ENCODE measurements at places on chromosomes 6 and 20.

- DNase-seq = no peak
Measured at GRCh38 chr6:130647246-130647645, 180.0 kb upstream of the SMLR1 start.

DNA sequence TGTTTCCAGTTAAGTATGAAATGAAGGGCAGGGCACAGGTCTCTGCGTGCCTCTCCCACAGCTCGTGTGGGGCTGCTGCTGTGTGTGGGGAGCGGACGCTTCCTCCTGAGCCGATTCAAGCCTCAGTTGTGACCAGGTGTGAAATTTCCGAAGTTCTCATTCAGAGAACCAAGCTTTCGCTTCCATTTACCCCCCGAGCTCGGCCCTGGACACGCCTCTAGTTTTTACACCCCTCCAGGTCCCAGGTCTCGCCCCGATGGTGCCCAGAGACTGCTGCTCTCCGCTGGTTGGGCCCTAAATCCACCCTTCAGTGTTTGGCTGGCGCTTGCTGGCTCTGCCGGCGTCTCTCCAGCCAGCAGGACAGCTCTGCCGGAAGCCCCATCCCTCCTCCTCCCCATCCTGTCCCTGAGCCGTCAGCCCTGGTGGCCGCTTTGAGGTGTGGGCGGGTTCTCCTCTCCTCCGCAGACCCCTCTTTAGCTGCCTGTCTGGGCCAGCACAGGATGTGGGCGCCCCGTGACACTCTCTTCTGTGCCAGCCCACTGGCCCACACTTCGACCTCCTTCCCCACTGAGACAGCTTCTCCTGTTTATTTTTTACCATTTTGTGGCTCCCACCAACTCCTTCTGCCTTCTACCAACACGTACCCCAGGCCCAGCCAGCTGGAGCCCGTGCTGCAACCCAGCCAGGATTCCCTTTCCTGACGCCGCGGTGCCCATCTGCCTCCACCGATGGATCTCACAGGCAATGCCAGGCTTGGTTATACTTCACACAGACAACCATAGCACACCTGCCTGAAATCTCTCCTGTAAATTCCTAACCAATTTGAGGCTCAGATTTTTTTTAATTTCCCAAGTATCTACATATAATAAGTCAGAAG lies 142.8 kb downstream of the DLL1 start:
- peak; percentile 18 for DNase-seq

DNA sequence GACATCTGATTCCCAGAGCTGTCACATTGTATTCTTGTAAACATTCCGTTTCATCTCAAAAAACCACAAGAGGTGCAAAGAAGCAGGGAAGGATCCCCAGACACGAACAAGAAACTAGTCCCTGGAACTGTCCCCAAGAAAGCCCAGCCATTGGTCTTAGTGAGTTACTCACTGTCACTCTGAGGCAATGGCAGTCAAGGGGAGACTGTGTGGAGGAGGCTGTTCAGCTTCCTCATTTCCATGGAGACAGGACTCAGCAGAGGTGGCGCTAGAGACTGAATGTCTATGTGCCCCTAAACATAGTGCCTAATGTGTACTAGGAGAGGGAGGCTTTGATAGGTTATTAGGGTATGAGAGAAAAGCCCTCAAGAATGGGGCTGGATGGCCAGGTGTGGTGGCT lies 11.1 kb downstream of the ULBP1 start:
- no peak for DNase-seq

GRCh38 chr6:26390531-26390930 lies 7.6 kb downstream of the BTN2A2 start:
- no peak for DNase-seq

DNA sequence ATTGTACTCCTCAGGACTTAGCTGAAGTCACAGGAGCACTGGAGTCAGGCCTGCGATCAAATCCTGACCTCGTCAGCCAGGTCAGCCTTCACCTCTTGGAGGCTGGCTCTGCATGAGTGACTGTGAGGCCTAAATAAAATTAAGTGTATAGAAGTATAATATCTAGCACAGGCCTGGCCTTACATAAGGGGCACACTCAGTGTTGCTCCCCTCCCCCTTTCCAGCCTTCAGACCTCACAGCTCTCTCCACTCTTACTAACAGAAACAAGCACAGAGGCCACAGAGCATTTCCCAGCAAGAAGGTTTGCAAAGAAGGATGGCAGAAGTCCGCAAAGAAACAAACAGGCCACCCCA lies 84.8 kb downstream of the TRERF1 start:
- no peak for DNase-seq

DNA sequence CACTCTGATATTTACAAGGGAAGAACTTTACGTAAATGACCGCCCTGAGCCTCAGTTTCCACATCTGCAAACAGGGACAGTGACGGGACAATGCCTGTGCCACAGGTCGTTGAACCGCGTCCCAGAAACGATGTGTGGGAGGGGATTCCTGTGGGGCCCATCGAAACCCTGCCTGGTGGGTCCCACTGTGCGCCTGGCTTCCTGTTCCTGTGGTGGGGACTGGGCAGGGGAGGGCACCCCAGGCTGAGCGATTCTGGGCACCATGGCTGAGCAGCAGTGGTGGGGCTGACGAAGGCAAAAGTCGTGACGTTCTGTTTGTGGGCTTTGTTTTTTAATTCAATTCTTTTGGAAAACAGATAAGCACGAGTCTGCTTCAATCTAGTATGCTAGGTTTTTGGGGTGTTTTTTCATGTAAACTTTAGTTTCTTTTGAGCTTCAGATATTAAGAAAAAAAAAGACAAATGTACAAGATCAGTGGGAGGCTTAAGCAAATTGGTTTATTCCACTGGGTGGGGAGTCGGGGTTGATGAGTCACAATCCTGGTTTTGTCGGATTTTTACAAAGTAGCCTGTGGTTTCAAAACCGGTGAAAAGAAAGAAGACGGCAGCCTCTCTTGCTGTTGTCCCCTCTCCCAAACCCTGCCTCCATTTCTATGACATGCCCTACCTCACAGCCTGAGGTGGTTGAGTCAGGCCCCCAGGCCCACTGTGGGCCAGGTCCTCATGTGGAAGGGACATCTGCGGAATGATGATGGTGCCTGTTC lies 40.4 kb downstream of the GNAS-AS1 start:
- no peak for DNase-seq

DNA sequence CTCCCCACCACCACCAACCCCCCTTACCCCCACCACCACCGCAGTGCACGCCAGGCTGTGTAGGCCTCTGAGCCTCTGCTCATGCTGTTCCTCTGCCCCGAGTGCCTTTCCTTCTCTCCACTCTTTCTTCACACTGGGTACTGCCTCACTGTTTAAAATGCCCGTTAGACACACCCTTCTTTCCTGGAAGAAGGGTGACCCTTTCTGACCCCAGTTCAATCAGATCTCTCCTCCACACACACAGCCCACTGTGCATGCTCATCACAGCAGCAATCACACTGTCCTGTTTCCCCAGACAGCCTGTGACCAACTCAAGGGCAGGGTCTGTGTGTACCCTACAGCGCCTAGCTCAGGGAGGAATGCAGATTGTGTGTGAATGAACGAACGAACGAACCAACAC lies 10.0 kb downstream of the TMEM74B start:
- no peak for DNase-seq

GRCh38 chr6:136551103-136551502 lies 881 bp upstream of the MAP7 start:
- no peak for DNase-seq

DNA sequence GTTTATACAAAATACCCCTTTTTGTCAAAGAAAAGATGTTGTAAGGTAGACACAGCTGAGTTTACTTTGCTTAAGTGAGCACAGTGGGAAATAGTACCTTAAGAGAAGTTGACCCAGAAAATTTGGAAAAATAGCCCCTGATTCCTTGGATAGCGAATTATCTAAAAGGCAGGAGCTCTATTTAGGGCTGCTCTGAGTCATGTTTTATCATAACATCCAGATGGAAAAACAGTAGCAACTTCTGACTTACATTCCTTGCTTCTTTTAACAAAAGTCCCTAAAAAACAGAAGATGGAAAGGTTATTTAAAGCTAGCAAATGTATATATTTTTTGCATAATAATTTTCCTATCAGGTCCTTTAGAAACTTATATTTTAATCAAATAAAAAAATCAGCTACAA lies 59.0 kb downstream of the THEMIS start:
- DNase-seq = no peak

GRCh38 chr20:17990278-17990972 lies 21.6 kb downstream of the MGME1 start:
- no peak for DNase-seq

DNA sequence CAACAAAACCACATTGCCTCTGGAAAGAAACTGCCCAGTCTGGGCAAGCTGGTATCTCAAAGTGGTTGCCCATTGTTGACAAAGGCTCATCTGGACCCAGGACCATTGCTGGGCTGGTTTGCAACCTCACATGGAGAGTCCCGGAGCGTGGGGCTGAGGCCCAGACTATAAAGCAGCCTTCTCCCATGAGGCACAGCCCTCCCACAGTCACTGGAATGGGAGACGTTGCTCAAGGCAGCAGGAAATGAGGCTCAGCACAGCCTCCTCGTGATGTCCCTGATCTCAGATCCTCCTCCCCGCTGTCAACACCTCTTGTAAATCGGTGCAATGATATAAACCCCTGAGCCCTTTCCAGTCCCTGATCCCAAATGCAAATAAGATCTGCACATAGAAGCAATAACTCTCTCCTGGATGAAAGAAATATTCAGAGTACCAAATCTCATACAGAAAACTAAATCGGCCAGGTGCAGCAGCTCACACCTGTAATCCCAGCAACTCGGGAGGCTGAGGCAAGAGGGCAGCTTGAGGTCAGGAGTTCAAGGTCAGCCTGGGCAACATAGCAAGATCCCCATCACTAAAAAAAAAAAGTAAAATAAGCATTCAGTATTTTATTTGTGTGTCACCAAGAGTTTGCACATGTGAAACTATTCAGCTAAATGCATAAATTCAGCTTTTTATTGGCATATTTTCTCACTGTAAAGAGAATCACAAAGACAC lies 103.0 kb upstream of the RREB1 start:
- DNase-seq = no peak

DNA sequence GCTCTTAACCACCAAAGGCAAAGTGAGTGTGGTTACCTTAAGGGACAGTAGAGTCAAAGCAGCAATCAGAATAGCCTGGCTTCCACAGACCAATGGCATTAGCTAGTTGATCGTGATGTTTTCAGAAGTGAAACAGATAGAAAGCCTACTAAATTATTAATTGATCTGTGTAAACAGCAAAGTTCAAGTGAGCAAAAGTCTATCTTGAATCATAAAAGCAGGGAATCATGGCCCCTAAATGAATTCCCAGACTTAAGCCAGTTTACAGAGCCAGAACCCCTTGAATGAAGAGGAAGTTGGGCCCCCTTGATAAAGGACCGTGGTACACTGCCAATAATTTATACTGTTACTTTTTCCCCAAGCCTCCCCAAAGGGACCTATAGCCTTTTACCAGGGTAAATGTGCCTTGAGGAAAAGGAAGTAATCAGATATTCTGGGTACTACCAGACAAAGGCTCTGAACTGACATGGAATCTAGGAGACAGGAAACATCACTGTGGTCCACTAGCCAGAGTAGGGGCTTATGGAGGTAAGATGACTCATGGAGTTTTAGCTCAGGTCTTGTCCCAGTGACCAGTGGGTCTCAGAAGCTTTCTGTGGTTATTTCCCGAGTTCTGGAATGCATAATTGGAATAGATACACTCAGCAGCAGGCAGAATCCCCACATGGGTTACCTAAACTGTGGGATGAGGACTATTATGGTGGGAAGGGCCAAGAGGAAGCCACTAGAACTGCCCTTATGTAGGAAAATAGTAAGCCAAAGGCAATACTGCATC lies 317.5 kb downstream of the CD83 start:
- DNase-seq = no peak

DNA sequence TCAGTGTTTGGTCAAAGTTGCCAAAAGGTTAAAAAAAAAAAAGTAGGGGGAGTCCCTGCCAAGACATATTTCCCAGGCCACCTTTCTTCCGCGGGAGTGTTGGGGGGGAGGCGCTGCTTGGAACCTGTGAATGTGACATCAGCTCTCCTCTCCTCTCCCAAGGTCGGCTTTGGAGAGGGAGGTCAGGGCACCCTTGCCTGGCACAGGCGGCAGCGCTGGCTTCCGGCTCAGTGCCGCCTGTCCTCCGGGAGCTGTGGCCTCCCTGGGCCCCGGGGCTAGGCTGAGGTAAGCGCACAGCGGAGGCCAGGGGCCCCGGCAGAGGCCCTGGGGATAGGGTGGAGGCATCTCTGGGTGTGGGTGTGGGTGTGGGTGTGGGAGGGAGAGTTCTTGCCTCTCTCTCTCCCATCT lies 1.9 kb upstream of the EDN1 start:
- no peak for DNase-seq

DNA sequence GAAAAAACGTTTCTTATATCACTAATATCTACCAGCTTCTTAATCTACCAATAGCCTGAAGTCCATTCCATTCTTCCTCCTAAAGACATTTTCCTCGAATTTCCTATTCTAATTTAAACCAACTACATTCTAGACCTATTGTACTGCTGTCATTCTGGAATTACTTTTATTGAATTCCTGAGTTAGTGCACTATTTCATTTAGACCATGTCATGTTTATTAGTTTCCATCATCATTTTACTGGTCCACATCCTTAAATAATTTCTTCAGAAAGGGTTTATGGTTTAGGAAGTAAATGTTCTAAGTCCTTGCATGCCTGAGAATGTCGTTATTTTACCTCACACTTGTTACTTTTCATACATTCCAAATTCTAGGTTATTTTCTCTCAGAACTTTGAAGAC lies 13.2 kb downstream of the LCA5 start:
- DNase-seq = no peak

DNA sequence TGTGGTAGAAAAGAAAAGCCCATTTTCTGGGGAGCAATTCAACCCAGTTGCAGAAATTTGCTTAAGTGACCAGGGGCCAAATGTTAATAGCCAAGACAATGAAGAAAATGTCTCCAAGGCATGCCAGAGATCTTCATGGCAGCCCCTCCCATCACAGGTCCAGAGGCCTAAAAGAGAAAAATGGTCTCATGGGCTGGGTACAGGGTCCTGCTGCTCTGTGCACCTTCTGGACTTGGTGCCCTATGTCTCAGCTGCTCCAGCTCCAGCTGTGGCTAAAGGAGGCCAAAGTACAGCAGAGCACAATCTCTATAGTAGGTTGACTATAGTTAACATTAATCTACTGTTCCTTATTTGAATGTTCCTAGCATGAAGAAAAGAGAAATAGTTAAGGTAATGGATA lies 44.7 kb downstream of the FRK start:
- no peak for DNase-seq

DNA sequence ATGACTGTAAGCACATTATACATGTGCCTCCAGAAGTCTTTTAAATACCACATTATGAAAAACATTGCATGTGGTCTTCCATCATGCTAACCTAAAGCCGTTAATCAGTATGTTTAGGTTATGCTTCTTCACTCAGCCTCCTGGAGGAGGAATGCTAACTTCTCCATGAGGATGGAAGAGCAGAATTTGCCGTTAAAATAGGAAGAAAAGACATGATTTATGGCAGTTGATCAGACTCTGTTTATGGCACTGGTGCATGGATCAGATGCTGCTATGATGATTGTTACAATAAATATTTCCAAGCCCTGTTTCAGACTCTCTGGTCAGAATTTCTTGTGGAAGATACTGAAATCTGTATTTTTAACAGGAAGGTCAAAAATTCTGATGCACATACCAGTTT lies 31.7 kb downstream of the MAP3K4 start:
- DNase-seq = no peak
